ENCODE measurements at places on chromosomes 2 and 18. TPM values are rescaled to one million over a fixed set of nuclear protein-coding genes. Genes with fewer than 3 reads are reported as not detected.
A peak's percentile ranks its signal among the peaks of the same experiment; 100 is the strongest.

Gene IL1F10
- total RNA-seq = not detected

Gene ALK
- total RNA-seq = not detected

- no peak overlapping the region for H3K27ac ChIP-seq
- no peaks in the 10 kb centered on the region for H3K27me3 ChIP-seq
- no peaks in the 10 kb centered on the region for H3K36me3 ChIP-seq
- peaks cover 15% of the 10 kb centered on the region for H3K4me1 ChIP-seq
These were observed 111.6 kb downstream of the RNF144A start for GRCh38 chr2:7028846-7029245.

GRCh38 chr2:14285812-14286211, 346.7 kb upstream of the LRATD1 start:
- no peak overlapping the region for H3K4me3 ChIP-seq
- no peaks in the 10 kb centered on the region for H3K36me3 ChIP-seq
- no peak overlapping the region for H3K27ac ChIP-seq
- no peaks in the 10 kb centered on the region for H3K27me3 ChIP-seq

DNA sequence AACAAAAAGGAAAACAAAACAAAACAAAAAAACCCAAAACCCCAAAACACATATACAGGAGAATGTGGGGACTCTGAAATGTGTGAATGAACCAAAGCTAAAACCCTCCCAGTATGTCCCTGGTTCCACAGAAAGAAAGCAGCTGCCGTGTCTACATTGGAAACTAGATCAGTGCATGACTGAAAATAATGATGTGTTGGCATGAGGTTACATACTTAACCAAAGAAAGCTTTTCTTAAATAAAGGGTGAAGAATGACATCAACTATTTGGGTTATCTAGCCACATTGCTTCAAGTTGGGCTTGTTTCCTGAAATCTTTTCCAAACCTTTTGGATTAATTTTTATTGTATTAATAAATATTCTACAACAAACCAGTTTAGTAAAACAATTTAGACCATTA, 91.9 kb upstream of the FN1 start:
- no peak overlapping the region for H3K4me3 ChIP-seq
- H3K4me1 ChIP-seq = no peaks in the 10 kb centered on the region
- H3K27me3 ChIP-seq = peaks cover 3% of the 10 kb centered on the region
- H3K36me3 ChIP-seq = no peaks in the 10 kb centered on the region
- DNase-seq = no peak
- H3K27ac ChIP-seq = no peak overlapping the region

DNA sequence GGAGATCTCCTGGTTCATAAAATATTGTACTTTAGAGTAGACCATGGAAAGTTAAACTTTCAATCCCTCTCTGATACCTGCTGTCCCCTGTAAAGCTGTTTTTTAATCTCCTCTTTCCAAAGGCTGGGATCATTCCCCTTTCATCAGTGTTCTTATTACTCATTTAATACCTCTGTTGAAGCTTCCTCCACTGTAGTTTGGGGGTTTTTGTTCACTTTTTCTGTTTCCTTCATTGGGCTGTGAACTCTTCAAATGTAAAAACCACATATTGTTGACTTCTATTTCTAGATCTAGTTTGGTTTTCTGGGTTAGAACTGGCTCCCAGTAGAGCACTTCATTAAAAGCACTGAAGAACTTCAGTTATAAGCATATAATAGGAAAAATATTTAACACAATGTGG, 598.1 kb downstream of the RNF144A start:
- peaks cover 32% of the 10 kb centered on the region for H3K4me1 ChIP-seq
- peaks cover 15% of the 10 kb centered on the region for H3K36me3 ChIP-seq
- peak overlapping the region; percentile 34 for H3K27ac ChIP-seq
- H3K4me3 ChIP-seq = no peak overlapping the region

DNA sequence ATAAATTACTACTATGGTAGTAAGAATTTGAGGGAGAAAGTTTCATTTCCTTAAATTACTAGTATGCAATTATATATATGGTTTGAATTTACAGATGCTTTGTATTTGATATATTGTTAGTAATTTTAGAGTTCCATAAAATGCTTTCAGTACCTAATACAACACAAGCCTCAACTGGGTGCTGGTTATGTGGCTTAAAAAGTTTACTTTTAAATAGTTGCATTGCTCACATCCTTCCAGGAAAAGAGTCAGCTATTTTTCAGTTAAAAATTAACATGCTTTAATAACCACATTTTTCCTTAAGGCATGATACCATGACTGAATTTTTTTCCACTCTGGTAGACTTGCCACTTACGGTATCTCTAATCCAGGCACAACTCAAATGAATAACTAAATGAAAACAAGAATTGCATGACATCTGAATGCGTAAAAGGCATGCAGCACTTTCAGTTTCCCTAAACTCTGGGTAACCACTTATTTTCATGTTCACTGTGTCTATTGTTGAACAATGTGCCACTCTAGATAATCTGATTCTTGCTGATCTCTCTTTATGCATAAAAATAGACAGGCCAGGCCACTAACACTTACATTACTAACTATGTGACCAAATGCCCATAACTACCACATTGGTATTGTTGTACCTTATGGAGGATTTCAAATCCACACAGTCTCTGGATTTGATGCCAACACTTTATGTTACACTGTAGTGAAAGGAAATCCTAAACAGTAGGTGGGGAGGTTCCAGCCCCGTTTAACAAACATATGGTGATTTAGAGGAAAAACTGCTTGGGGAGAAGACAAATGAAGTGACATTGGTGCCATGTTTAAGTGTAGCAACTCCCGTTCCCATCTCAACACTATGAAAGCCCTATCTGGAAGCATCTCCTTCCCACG, 35.5 kb upstream of the SLC35F5 start:
- no peak for DNase-seq
- H3K4me1 ChIP-seq = peaks cover 17% of the 10 kb centered on the region
- H3K27ac ChIP-seq = peak overlapping the region; percentile 62
